Activated naive CD8-positive, alpha-beta T cell treated with anti-CD3 and anti-CD28 coated beads, Interleukin-2, amount 10 ng/mL, durations not matched to agents 7 days and 5 days (primary cell): ENCODE measurements at places on chromosomes 5 and 9.

- no peak for DNase-seq
These were observed 507.3 kb downstream of the CTNND2 start for GRCh38 chr5:11396917-11397316.

GRCh38 chr5:16563686-16564085 is 53.1 kb downstream of the RETREG1 start:
- no peak for DNase-seq

DNA sequence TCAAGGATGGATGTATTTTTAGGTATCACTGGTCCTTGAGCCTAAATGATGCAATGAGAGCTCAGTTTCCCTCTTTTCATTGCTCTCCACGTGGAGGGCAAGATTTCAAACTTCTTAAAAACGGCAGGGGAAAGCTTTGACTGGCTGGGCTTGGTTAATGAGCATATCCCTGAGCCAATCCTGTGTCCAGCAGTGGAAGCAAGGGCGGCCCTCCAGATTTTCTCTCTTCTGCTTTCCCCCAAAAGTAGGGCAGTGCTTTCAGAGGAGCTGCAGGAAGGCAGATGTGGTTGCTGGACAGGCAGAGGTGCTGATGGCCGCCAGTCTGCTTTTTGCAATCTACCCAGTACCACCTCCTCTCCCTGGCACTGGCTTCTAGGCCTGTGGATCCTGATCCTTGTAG is 30.0 kb upstream of the TBC1D2 start:
- DNase-seq: no peak

DNA sequence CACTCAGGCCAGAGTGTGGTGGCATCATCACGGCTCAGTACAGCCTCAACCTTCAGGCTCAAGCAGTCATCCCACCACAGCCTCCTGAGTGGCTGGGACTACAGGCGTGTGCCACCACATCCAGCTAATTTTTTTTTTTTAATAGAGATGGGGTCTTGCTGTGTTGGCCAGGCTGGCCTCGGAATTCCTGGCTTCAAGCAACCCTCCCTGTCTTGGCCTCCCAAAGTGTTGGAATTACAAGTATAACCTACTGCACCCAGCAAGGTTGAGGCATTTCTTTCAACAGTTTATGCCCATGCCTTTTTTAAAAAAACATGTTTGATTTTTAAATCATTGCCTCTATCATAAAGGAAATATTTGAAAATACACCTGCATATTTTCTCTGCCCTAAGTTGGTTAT is 2.8 kb downstream of the RARS1 start:
- no peak for DNase-seq

GRCh38 chr5:174589011-174589410 is 135.4 kb upstream of the MSX2 start:
- DNase-seq: no peak
